ENCODE measurements at places on chromosomes 7 and 10. TPM values are rescaled to one million over a fixed set of nuclear protein-coding genes. Genes with fewer than 3 reads are reported as not detected.

DNA sequence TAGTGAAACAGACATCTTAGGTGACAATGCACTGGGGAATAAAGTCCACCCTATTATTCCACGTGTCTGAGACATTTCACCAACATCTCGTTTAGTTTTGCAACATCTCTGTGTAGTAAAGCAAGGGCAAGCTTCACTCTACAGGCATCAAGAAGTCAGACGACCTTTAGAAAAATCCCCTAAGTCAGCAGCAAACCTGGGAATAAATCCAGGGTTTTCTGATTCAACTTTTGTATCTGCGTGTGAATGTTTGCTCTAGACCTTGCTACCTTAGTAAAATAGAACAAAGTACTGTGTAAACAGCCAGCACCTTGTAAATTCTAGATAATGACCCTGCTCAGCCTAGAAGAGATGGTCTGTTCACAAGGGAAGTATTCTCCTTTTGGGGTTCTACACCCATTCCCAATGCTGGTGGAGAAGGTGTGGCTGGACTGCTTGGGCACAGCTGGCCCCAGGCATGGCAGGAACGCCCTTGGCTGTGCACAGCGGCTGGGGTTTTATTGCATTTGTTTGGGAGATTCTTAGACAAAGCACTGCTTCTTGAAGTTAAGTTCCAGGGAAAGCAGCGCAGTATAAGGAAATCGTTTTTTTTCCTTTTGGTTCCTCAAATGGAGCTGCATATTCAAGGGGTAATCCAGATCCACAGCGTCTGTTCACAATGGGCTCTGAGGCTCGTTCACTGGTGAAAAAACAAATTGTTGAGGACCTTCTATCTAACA lies 38.3 kb upstream of the GALNTL5 start:
- no peak for DNase-seq

GRCh38 chr10:100729862-100730724 lies 15.3 kb upstream of the PAX2 start:
- no peak for DNase-seq

- DNase-seq = peak; percentile 100
Observed at GRCh38 chr10:51879238-51879637, 179.8 kb upstream of the CSTF2T start.

GRCh38 chr7:19869979-19870378 lies 96.6 kb upstream of the TMEM196 start:
- DNase-seq = no peak

Gene FXYD4
- not detected for polyA plus RNA-seq

Gene MMD2
- polyA plus RNA-seq = not detected
